ENCODE measurements at places on chromosomes 3 and 15.

DNA sequence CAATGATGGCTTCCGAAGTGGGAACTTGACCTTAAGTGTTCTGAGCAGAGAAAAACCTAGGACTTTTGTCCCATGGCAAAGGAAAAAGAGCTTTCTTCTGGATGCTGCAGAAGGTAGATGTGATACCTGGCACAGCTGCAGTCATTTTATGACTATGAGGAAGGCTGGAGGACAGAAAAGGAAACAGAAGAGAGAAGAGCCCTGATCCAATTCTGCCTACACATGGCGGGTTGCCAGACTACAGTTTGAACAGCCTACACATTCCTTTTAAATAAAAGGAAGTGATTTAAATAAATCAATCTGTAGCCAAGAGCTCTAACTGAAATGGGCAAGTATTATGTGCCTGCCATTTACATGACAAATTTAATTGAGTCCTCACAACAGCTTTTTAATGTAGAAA is 43.6 kb upstream of the CHRNB4 start:
- H3K36me3 ChIP-seq = no peaks in the 10 kb centered on the region
- H3K4me3 ChIP-seq = no peak overlapping the region
- no peak for DNase-seq
- no peaks in the 10 kb centered on the region for H3K27me3 ChIP-seq
- no peak overlapping the region for H3K27ac ChIP-seq

DNA sequence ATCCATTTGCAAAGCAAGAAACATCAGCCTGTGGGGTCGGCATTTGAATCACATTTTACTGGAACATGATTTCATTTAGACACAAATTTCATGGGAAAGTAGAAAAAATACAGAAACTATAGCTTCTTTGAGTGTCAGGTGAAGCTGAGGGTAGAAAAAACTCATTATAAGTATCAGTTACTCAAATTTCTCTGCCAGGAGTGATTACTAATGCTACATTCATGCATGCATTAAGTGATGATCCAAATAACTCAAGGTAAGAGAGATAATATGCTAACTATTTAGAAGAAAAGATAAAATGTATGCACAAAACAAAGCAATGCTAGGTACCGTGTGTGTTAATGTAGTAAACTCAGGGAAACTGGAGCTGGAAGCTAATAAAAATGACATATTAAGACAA is 406.0 kb downstream of the GAP43 start:
- H3K27me3 ChIP-seq = no peaks in the 10 kb centered on the region
- no peak overlapping the region for H3K27ac ChIP-seq
- H3K4me3 ChIP-seq = no peak overlapping the region
- H3K36me3 ChIP-seq = no peaks in the 10 kb centered on the region
- no peak for DNase-seq
- H3K4me1 ChIP-seq = no peaks in the 10 kb centered on the region

- H3K36me3 ChIP-seq = no peaks in the 10 kb centered on the region
- DNase-seq = peak; percentile 44
- no peaks in the 10 kb centered on the region for H3K4me1 ChIP-seq
- no peaks in the 10 kb centered on the region for H3K27me3 ChIP-seq
- H3K27ac ChIP-seq = no peak overlapping the region
- H3K4me3 ChIP-seq = no peak overlapping the region
Observed at GRCh38 chr3:171972871-171973348, 66.5 kb upstream of the FNDC3B start.

GRCh38 chr15:62706317-62706716 is 336.2 kb upstream of the TPM1 start:
- H3K4me1 ChIP-seq = no peaks in the 10 kb centered on the region
- H3K27me3 ChIP-seq = no peaks in the 10 kb centered on the region
- no peaks in the 10 kb centered on the region for H3K36me3 ChIP-seq
- no peak overlapping the region for H3K27ac ChIP-seq
- DNase-seq = no peak
- H3K4me3 ChIP-seq = no peak overlapping the region

GRCh38 chr15:82692171-82692570 is 17.5 kb downstream of the AP3B2 start:
- no peak overlapping the region for H3K27ac ChIP-seq
- no peaks in the 10 kb centered on the region for H3K4me1 ChIP-seq
- peak overlapping the region; percentile 26 for H3K4me3 ChIP-seq
- peak; percentile 14 for DNase-seq
- H3K36me3 ChIP-seq = no peaks in the 10 kb centered on the region
- no peaks in the 10 kb centered on the region for H3K27me3 ChIP-seq

Data from testis (tissue), 5 donors.